ENCODE measurements at places on chromosomes 16 and 17.

DNA sequence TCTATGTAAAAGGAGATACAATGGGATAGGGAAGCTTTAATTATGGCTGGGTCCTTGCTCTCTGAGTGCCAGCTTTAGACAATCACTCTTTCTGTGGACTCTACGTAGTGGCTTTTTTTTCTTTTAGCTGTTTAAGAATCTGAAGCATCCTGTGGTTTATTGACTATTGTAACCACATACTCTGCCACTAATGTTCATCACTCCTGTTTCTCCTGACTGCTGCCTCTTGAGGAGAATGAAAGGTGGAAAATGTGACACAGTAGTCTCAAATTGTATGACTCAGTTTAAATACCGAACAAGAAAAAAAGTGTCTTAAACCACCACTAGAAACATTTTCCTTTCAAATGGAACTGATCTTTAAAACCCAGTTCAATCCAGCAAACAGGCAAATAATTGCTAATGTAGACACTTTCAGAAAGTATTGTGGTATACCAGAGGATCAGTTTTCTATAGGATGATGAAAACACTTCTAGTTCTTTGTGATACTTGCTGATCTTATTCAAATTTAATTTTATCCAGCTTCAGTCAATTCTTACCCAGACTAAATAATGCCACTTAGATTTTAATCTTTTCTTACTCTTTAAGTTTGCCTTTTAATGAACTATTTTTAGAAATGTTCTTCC, 302.7 kb upstream of the PMFBP1 start:
- no peak for DNase-seq

DNA sequence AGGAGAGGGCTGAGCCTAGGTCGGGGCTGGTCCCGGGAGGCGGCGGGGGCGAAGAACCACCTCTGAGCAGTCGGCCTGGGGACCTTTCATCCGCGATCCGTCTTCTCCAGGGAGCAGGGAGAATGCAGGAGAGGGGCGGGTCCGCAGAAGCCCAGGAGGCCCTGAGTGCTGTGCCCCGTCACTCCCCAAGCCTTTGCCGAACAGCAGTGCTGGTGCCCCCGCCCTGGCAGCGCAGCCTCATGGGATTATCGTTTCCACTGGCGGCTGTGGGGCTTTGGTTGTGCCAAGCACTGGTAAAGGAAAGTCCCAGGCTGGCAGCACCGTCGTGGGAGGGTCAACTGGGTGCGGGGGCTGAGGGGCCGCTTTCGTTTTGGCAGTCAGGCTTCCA, 631 bp downstream of the TBL3 start:
- DNase-seq = no peak

- DNase-seq = no peak
Measured at GRCh38 chr17:78667741-78668640, 90.8 kb upstream of the DNAH17 start.

DNA sequence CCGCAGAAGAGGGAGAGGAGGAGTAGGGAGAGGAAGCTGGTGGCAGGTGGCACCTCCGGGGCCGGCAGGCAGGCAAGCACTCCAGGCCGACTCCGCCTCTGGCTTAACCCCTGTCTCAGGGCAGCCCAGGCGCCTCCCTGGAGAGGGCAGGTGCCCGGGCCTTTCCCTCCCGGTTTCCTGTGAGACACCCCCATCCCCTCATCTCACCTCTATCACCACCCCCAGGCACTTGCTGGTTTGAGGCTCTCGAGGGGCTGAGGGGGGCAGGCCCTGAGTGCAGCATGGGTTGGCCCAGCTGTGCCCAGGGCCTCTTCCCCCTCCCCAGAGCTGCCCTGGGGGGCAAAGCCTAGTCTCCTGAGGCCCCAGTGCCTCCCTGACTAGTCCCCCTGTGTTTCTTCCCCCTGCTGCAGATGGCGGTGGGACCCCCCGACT, 6.0 kb downstream of the DOC2A start:
- peak; percentile 34 for DNase-seq

GRCh38 chr17:19986941-19987861, 9.6 kb upstream of the AKAP10 start:
- no peak for DNase-seq

GRCh38 chr17:82236142-82236971, 7.5 kb downstream of the SLC16A3 start:
- no peak for DNase-seq

GRCh38 chr17:4510618-4510941, 11.9 kb downstream of the SPNS2 start:
- DNase-seq = no peak

GRCh38 chr17:67258821-67259468, 13.9 kb upstream of the HELZ start:
- DNase-seq = no peak

DNA sequence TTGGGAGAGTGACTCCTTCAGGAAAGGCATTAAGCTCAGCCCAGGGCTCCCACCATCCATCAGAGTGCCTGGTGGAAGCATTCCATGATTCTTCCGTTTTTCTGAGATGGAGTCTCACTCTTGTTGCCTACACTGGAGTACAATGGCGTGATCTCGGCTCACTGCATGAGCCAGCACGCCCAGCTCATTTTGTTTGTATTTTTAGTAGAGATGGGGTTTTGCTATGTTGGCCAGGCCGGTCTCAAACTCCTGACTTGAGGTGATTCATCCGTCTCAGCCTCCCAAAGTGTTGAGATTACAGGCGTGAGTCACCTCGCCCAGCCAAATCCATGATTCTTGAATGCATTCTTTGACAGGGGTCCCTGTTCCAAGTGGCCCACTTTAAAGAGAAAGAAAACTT, 23.1 kb downstream of the MIS12 start:
- no peak for DNase-seq

- no peak for DNase-seq
Measured at GRCh38 chr16:76466871-76467270, 189.7 kb downstream of the CNTNAP4 start.

DNA sequence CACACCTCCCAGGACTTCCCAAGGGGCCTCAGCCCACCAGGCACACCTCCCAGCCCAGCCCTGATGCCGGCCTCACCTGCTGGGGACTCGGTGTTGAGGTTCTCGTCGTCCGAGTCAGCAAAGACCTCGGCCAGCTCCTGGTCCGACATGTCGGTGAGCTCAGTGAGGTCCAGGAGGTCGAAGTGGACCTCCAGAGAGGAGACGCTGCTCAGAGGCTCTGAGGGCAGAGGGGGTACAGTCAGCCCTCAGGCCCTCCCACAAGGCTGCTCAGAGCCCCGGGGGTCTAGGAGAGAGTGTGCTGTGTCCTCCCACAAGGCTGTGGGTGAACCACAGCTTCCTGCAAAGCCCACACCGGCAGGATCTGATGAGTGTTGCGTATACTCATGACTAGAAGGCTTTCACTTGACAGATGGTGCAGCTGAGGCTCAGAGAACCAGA, 10.5 kb downstream of the DBNDD1 start:
- DNase-seq = no peak

DNA sequence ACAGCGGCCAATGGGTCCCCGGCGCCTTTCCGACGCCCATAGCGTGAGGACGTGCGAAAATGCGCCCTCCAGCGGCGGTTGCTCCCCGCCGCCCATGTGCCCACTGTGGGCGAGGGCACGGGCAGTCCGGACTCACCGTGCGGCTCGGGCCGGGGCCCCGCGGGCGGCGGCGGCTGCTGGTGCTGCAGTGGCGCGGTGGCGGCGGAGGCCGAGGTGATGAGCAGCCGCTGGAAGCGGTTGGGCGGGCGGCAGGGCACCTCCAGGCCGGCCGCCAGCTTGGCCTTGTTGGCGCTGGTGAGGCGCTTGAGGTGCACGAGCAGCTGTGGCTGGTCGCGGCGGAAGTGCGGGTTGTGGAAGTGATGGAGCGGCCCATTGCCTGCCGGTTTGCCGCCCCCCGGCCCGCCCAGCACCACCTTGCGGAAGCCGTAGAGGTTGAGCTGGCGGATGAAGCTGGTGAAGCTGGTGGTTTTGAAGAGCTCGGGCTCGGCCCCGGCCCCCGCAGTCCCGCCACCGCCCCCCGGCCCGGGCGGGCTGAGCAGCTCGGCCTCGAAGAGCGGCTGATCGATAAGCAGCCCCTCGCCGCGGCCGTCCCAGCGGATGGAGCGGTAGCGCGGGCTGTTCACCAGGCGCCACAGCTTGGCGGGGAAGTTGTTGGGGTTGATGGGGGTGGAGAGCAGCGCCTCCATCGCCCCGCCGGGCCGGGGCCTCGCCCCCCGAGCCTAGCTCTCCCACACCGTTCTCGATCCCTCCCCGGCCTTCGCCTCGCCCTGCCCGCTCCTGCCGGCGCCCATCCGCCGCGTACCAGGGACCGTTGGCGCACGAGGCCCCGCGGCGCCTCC, at the start of gene HSF5:
Gene HSF5 (minus strand): TSS at position 820 of the 839 bp plus-strand sequence. CDS start 134 bp downstream, at position 686.
- no peak for DNase-seq

DNA sequence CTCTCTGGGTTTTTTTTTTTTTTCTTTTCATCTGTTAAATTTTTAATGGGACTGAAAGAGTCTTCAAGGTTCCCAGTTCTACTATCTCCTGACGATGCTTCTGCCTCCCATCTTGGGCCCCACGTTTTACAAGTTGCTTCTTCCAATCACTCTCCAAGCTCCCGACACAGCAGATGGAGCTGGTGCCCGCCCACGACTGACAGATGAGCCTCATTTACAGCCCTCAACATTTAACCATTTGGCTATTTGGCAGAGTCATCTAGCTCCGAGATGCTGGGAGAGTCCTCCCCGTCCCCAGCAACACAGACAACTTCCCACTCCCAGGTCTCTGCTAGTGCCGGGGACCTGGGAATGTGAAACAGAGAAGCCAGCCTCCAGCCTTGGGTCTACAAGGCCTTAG, 276.9 kb downstream of the SHISA9 start:
- no peak for DNase-seq

GRCh38 chr17:77480199-77480508, 339.4 kb downstream of the SEC14L1 start:
- no peak for DNase-seq

GRCh38 chr16:19378511-19378910, 39.2 kb upstream of the TMC5 start:
- no peak for DNase-seq

DNA sequence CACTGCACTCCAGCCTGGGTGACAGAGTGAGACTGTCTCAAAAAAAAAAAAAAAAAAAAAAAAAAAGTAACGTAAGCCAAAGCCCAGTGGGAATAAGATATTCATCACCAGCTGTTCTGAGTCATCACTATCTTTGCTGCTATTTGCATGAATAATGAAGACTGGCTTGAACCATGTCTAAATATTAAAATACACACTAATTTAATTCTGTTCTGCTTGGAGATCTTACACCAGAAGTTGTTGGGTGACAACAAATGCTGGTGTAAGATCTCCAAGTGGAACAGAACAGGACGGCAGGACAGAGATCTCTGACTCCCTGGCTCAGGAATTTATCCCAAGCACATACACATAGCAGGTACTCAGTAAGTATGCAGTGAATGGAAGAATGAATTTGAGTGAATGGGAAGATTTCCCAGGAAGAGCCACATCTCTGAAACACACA, 19.6 kb downstream of the DNAH17 start:
- DNase-seq = no peak

- DNase-seq = no peak
Measured at GRCh38 chr17:45792437-45792836, 8.3 kb downstream of the CRHR1 start.

- no peak for DNase-seq
Measured at GRCh38 chr16:29821643-29822115, 1.4 kb downstream of the MVP start.

All from NCI-H1436 treated with DMSO at 0.1 percent for 48 hours (cell line).